ENCODE measurements at places on chromosomes 5 and 9.

DNA sequence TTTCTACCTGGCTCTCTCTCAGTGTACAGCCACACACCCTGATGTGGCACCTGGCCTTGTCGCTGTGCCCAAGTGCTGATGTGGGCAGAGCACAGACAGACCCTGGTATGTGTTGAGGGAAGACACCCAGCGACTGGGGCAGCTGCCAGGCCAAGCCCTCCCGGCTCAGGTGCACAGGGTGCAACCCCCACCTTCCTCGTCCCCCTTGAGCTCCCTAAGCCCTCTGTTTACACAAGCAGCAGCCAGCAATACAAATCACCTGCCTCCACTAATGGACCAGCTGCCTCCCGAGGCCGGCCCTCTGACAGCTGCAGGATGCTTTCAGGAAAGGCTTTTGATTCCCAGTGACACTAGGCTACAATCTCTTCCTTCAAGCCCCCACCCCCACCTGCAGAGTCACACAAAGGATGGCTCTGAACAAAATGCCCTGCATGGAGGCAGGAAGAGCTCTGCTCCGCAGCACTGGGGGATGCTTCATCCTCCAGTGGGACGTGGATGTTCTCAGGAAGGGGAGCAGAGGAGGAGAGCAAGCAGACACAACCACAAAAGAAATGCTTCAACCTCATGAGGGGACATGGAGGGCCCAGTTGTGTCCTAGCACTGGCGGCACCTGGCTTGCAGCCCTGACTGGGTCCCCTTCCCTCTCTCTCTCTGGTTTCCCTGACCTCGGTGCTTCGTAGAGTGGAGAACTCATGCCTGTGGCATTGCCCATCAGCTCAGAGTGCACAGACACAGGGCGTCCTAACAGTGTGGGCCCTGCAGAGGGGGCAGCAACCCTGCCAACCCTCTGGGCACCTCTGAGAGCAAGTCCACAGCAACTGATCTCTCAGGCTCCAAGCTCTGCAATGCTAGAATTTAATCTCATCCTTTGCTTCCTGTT lies 140.8 kb downstream of the BARX1 start:
- DNase-seq: no peak

GRCh38 chr9:136510561-136510960 lies 27.7 kb upstream of the SEC16A start:
- DNase-seq: no peak

GRCh38 chr5:150208187-150209098 lies 18.6 kb downstream of the SLC6A7 start:
- DNase-seq: no peak

- no peak for DNase-seq
Observed at GRCh38 chr5:65674749-65675148, 47.2 kb downstream of the SGTB start.

- no peak for DNase-seq
Observed at GRCh38 chr5:67487862-67488261, 291.3 kb upstream of the CD180 start.

- no peak for DNase-seq
Observed at GRCh38 chr9:130039528-130040147, 3.4 kb downstream of the FNBP1 start.

DNA sequence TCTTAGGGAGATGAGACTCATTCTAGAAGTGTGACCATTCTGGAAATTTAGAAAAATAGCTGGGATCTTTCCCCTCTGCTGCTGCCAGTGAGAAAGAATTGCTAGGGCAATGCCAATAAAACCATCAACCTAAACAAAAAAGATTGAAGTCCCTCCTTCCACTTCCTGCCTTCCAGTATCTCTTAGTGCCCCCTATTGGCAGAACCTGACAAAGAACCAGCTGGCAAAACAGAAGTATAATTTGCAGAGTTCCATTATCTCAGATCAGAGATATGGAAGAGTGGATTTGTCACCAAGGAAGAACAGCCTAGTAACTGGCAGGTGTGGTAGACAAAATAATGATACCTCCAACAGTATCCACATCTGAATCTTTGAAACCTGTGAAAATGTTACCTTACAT lies 13.8 kb upstream of the PLCXD3 start:
- DNase-seq: no peak

DNA sequence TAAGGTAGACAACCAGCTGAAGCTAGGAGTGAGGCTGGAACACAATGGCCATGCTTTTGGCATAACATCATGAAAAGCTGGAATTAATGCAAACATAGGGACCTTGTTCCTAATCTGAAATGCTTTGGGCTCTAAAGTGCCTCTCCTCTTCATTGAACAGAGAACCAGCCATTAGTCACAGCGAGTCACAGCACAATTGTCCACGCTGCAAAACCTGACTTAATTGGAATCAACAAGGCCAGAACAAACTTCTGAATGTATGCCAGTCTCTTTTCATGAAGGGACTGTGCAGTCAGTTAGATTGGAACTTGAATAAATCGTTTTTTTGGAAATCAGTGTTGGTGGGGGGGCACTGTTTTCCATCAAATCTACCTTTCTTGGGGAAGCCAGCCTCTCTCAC lies 96.5 kb downstream of the JAKMIP2 start:
- no peak for DNase-seq

GRCh38 chr5:72645064-72645846 lies 138.0 kb upstream of the ZNF366 start:
- DNase-seq: no peak
